ENCODE measurements at places on chromosomes 2 and 18.

GRCh38 chr18:55318951-55319441 lies 269.0 kb downstream of the TCF4 start:
- DNase-seq, result no peak

- no peak for DNase-seq
Measured at GRCh38 chr18:63878925-63879324, 8.6 kb upstream of the SERPINB2 start.

DNA sequence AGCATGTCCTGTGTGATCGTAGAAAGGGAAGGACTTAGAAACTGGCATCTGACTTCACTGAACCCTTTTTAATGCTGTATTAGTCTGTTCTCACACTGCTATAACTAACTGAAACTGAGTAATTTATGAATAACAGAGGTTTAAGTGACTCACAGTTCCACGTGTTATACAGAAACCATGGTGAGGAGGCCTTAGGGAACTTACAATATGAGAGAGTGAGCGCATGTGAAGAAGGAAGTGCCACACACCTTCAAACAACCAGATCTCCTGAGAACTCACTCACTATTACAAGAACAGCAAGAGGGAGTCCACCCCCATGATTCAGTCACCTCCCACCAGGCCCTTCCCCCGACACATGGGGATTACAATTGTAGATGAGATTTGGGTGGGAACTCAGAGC lies 811.3 kb downstream of the CPS1 start:
- no peak for DNase-seq

GRCh38 chr2:37737507-37737906 lies 66.1 kb upstream of the CDC42EP3 start:
- DNase-seq, result no peak

GRCh38 chr2:113185664-113186432 lies 12.1 kb downstream of the PSD4 start:
- DNase-seq, result no peak

DNA sequence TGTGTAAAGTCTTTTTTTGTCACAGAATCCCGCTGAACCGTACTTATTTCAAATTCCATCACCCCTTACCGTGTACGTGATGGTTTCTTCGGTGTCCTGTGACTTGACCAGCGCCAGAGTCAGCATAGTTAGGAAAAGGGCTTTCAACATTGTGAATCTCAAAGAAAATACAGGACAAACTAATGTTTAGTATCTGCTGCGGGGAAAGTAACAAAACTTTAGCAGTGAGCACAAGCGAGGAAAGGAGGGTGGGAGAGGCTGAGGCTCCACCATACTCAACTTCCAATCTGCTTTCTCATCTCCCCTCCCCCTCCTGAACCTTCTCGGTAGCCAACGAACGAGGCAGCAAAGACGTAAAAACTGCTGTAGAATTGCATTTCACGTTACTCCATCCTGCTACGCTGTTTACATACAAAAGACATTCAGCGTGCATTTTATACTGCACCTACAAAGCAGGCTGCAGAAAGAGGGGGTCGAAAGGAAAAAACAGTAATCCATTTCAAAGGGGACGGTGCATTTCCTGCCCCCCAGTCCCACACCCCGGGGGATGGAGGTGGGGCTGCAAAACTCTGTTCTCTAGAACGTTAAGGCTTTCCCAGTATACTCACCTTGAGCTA lies 1.2 kb downstream of the EFEMP1 start:
- no peak for DNase-seq

GRCh38 chr2:235744161-235744560 lies 250.3 kb downstream of the AGAP1 start:
- no peak for DNase-seq

DNA sequence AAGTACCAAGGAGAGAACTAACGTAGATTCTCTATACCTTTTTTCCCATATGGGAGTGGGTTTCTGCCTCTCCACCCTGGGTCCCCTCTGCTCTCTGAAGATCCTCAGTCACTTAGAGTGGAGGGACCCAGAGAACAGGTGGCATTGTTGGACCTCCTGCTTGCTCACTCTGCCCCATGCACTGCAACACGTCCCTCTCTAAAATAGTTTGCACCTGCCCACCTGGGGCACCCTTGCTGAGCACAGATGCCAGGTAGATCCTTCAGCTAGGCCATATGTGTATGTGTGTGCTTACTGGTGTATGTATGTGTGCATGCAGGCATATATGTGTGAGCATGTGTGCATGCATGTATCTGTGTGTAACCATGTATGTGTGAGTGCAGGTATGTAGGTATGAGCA lies 2.2 kb downstream of the IL36RN start:
- DNase-seq, result no peak

- no peak for DNase-seq
Measured at GRCh38 chr2:96109931-96110511, 6.3 kb downstream of the ADRA2B start.

DNA sequence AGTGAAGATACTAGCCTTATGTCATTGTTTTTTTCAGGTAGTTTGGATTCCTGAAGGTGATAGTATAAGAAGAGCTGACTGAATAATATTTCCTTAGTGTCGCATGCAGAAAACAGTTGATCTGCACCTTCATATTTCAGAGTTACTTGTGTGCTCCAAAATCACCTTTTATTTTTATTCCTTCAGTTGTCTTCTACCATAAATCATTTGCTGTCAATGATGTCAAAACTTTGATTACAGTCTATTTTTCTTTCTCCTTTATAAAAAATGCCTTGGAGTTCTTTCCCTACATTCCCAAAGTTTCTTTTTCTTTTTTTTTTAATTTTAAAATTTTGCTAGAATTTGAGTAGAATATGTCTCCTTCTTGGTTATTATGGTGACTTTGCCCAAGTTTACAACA lies 142.3 kb downstream of the GULP1 start:
- no peak for DNase-seq

GRCh38 chr18:7084080-7085065 lies 33.2 kb downstream of the LAMA1 start:
- no peak for DNase-seq

DNA sequence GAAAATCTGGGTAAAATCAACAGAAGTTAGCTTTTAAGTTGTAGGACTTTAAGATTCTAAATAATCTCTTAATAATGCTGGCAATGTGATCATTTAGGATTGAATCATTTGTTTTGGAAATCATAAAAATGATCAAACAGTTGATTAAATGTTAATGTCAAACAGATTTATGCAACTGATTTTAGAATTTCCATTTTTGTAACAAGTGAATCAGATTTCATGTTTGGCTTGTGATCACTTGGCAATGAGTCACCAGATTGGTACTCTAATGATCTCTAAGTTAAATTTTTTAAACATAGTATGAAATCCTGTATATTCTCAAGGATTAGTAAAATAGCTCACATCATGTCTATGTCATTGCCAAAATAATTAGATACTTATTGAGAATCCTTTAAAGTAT lies 50.1 kb upstream of the UNC80 start:
- DNase-seq, result no peak
